ENCODE measurements at places on chromosomes 13 and 19.

DNA sequence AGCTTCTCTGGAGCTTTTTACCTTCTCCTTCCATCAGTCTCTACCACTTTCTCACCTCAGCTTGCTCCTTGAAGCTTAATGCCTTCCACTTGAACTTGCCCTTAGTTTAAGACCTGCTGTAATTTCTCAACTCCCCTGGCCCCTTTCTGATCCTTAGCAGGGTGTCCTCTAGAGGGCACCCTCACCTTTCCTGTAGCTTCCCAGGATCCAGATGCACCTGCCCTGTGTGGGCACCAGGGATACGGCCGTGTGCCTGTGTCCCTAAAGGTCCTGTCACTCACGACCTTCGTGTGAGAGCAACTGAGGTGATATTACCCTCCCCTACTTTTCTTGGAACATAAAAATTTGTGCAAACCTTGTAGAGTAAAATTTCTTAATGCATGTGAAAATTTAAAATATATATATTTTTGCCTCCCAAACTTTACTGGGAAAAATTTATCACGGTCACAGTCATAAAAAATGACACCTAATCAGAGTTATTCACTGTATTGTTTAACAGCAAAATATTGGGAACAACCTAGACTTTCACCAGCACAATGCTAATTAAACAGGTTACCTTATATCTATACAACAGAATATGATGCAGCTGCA is 46.4 kb downstream of the PSG3 start:
- peak; percentile 4 for DNase-seq

DNA sequence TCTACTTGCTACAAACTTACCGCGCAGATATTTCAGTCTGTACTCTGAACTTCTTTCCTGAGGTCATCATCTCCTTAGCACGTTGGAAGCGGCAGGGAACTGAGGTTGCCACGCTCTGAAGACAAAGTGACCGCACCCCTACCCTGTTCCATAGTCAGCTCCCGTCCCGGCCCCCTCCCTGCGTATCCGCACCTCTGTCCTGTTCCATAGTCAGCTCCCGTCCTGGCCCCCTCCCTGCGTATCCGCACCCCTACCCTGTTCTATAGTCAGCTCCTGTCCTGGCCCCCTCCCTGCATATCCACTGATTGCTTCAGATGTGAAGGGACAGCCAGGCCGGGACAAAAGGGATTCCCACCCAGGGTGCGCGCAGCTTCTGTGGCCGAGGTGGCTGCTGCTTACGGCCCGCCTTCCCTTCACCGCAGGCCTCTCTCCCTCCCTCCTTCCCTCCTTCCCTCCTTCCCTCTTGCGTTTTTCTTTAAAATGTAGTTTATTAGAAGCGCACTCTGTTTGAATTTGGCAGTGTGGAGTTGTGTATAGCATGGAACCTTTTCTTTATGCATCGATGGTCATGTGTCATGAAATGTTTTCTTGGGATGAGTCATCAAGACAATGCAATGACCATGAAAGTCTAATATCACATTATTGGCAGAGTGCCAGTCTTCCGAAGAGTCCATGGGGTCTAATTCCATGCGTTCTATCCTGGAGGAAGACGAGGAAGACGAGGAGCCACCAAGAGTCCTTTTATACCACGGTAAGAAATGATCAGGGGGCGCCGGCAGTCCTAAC is 21.9 kb upstream of the NDUFS7 start:
- no peak for DNase-seq

DNA sequence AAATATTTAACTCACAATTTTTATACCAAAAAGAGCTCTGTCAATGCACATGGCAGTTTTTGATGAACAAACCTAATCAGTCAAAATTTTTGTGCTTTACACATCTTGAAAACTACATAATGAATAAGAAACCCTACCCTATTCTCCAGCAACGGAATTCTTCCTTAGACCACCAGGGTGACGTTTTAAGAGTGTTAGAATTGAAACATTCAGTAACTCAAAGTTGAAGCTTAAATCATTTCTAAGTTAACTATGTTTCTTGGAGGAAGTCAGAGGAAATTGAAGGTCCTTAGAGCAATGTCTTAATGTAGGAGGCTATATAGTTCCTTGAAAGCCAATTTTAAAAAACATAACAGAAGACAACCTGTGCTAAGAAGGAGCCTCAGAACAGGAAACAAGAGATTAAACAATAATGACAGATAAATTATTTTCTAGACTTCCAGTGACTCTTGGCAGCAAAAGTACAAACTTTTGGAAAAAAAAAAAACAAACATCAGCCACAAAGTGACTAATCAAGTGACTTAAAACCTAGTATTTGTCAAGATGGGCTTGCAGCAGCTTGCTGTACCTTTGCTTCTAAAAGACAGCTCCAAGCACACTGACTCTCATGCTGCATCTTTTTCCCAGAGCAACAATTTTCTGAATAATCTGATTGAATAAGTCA is 6.2 kb downstream of the SPRY2 start:
- no peak for DNase-seq

DNA sequence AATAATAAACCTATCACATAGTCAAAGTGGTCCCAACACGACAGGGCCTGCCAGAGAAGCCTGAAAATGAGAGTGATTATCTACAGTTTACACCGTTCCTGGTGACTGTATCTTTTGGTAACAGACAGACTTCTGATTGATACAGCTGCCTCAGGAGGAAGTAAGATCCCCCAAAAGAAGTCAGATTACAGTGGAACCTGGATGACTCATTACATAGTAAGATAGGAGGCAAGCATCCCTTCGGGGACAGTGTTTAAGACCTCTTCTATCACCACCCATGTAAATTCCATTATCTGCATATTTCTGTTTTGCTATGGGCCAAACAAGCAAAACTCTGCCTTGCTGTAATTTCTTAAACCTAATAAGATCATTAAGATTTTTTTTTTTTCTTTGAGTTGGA is 44.0 kb upstream of the FLT1 start:
- DNase-seq: no peak

GRCh38 chr13:112623051-112623711 is 35.2 kb upstream of the TUBGCP3 start:
- no peak for DNase-seq

- peak; percentile 66 for DNase-seq
Observed at GRCh38 chr19:4534836-4535658, at the start of gene PLIN5. Gene PLIN5 (minus strand): TSS chr19:4535224. CDS start chr19:4534074, 1,150 bp downstream.

- no peak for DNase-seq
Observed at GRCh38 chr13:113411216-113412023, 41.9 kb downstream of the ADPRHL1 start.

DNA sequence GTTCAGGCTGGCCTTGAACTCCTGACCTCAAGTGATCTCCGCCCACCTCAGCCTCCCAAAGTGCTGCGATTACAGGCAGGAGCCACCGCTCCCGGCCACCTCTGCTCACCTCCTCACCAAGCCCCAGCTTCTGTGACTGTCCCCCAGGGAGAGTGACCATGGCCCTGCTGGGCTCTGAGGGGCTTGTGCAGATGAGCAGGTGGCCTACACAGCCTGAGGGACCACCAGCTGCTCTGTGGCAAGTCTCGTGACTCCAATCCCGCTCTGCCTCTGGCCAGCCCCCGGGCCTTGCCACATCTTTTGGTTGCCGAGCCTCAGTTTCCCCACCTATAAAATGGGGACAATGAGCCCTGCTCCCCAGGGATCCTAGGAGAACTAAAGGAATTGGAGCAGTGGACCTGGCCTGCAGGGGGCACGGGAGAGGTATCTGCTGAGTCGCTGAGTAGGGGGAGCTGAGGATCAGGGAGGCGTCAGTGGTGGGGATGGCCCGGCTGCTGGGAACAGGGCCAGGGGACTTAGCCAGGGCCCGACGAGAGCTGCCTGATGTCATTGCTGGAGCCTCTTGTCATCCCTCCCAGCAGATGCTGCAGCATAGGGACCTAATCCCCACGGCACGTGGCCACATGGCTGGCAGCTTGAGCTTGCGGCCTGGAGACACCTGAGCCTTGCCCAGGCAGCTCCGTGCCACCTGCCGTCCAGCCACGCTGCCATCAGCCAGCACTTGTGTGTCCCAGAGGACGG is 74.7 kb downstream of the GADD45B start:
- DNase-seq: peak; percentile 22

GRCh38 chr19:28612275-28612769 is 600.6 kb downstream of the UQCRFS1 start:
- no peak for DNase-seq

GRCh38 chr13:111946214-111946613 is 120.7 kb upstream of the SOX1 start:
- DNase-seq: no peak

DNA sequence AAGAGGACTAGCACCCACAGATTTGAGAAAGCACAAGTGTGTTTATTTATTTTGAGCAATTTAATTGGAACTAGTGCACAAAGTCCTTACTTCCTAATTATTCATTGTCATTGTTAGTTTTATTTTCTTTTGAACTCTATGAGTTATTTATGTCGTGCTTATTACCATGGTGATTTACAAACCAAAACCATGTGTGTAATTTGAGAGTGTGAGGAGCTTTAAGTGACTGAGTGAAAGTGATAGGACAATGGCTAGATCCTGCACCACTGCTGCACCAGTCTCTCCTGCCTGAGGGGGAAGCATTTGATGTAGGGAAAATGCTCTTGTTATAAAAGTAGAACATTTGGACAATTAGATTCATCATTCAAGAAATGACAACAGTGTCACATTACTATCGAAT is 172.3 kb upstream of the KLF12 start:
- DNase-seq: no peak

All from NCI-H1092 (cell line).